ENCODE measurements at places on chromosomes 5 and 9.

DNA sequence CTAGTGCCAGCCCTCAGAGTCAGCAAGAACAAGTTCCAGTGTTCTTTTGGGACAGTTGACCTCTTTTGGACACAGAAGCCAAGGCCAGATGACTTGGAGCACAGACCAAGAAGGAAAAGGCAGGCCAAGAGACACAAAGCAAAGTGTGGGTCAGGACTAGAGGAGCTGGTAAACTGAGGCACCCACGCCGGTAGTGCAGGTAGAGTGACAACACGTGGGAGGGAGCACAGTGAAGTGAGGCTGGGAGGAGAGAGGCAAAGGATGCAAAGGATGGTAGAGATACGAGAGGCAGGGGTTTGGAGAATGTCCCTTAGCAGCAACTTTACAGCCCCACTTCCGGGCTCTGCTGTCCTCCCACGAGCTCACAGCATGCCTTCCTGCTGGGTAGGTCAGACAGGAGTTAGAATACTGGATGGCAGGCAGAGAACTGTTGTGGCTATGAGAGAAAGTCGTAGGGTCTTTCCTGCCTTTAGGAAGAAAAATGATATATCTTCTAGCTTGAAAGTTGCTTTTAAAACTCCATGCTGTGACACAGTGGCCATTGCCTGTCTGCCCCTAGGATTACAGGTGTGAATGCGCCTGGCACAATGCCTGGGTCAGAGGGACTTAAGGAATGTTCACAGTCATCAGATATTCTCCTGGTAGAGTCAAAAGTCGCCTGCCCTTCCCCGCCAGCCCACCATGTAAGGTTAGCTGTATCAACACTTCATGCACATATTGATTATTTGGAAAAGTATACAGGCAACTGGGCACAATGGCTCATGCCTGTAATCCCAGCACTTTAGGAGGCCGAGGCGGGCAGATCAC lies 97.9 kb downstream of the PDE8B start:
- DNase-seq: no peak

DNA sequence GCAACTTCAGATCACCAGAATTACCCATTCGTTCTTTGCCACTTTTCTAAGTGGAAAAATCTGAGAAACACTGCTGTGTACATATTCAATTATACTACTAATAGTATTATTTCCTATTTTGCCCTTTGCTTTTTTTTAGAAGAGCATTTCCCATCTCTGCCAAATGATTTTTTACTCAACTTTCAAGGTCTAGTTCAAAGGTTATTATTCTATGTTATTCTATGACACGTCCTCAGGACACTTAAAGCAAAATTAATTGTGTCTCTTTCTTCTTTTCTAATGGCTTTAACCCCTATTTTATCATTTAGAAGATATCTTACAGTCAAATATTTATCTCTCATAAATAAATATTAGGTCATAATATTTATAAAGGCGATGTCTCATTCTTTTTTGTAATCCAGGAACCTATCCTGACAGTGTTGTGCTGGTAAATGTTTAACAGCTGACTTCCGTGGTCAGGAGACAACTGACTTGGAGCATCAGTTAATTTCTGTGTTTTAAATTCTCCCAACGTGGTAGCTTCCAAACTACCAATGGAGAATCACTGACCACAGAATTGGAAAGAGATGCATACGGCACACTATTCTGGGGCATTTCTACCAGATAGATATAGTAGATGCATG lies 375.2 kb downstream of the ARRDC3 start:
- no peak for DNase-seq

- no peak for DNase-seq
Observed at GRCh38 chr9:36189976-36190375, 745 bp upstream of the CLTA start.

GRCh38 chr5:65061250-65061973 lies 292.7 kb downstream of the CWC27 start:
- DNase-seq: no peak

- no peak for DNase-seq
Observed at GRCh38 chr5:160448886-160449285, 27.2 kb downstream of the PTTG1 start.

- DNase-seq: no peak
Observed at GRCh38 chr5:61701877-61702602, 370.0 kb downstream of the ZSWIM6 start.
